ENCODE measurements at places on chromosomes 1 and 21.

DNA sequence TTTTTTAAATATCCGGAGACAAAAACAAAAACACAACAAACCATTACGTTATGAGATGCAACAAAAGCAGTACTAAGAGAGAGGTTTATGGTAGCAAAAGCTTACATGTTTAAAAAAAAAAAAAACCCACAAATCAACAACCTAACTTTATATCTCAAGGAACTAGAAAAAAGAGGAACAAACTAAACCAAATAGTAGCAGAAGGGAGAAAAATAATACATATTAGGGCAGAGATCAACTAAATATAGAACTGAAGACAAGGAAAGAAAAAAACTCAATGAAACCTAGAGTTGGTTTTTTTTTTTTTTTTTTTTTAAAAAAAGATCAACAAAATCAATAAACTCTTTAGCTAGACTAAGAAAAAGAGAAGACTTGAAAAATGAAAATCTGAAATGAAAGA is 34.9 kb downstream of the ZNF644 start:
- DNase-seq = no peak

GRCh38 chr1:155622191-155622590 is 12.2 kb downstream of the MSTO1 start:
- no peak for DNase-seq

GRCh38 chr1:13663969-13664368 is 36.0 kb upstream of the PRDM2 start:
- no peak for DNase-seq

DNA sequence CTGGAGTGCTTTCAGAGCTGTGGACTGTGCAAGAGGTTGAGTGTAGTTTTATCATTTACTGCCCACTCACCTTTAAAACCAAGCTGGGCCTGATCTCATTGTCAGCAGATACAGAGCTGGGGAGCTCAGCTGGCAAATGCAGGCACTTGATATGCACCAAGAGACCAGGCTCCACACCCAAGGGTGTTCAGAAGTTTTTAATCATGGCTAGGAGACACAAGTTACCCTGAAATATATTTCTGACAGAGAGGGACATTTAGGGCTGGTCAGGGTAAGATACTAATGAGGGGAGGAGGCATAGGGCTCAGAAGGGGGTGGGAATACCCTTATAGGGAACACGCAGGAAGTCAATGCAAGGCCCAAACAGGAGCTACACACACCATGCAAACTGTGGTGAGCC is 153.7 kb downstream of the ELAVL4 start:
- DNase-seq = no peak

- DNase-seq = no peak
Measured at GRCh38 chr1:33286451-33287185, 30.3 kb downstream of the ZNF362 start.

Measured in HCEC 1CT (cell line).